ENCODE measurements at places on chromosomes 7 and 10. TPM values are rescaled to one million over a fixed set of nuclear protein-coding genes. Genes with fewer than 3 reads are reported as not detected.

GRCh38 chr7:114708646-114709045 lies 213.2 kb upstream of the MDFIC start:
- DNase-seq: peak; percentile 19

DNA sequence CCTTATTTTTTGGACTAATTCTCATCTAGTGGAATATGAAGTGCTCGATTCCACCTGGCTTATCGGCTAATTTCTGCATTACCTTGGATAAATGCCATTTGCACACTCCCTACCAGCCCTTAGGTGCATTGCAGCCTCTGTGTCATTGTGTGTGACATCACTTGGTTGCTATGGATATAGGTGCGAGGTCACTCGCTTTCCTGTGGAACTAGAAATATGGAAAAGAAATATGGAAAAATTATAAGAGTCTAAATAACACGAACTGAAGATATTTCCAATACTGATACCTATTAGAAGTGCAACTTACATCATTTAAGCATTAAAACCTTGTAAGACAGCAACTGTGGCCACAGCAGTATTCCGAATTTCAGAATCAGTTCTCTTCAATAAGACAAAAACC lies 2.0 kb downstream of the YWHAG start:
- DNase-seq: peak; percentile 62

DNA sequence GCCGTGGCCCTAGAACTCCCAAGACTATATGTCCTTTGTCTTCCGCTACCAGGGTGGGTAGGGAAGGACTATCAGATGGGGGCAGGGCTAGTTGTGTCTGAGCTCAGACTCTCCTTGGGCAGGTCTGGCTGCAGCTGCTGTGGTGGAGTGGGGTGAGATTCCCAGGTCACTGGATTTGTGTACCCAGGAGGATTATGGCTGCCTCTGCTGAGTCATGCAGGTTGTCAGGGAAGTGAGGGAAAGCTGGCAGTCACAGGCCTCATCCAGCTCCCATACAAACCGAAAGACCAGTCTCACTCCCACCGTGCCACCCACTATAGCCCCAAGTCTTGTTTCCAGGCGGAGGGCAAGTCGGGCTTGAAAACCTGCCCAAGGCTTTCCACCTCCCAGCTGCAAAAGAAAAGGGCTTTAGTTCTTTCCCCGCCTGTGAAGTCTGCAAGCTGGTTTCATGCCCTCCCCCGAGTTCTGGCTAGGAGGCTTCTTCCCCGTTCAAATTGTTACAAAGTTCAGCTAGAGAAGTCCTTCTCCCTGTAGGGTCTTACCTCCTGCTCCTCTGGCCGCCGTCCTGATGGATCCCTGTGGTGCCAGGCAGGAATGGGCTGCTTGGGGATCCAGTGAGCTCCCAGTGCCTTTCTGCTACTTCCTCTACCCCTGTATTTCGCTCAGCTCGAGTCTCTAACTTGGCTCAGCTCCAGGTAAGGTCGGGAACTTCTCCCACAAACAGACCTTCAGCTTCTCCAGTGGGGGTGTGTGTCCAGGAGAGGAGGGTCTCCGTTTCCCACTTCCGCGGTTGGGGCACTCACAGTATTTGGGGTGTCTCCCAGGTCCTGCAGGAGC lies 106.8 kb upstream of the FGL2 start:
- DNase-seq: no peak

DNA sequence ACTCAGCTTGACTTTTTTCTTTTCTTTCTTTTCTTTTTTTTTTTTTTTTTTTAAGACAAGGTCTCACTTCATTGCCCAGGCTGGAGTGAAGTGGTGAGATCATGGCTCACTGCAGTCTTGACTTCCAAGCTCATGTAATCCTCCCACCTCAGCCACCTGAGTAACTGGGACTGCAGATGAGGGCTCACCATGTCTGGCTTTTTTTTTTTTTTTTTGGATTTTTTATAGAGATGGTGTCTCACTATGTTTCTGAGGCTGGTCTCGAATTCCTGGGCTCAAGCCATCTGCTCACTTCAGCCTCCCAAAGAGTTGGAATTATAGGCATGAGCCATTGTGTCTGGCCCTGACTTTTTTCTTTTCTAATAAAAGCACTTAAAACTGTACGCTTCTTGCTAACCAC lies 358.2 kb upstream of the IGFBP3 start:
- DNase-seq: no peak

DNA sequence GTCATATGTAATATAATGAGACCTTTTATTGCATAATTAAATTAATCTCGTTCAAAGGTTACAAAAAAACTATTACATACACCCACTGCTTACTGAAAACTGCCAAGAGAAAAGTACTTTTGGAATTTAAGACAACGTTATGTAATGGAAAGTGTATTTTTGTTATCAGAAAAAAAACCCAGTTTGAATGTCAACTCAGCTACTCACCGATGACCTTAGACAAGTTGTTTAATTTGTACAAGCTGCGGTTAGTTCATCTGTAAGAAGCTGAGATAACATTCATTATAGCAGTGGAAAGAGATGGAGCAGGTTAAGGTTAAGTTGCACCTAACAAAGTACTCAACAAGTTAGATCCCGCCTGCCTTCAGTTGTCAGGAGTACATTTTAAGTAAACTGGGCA lies 1.1 kb downstream of the PSMA2 start:
- DNase-seq: no peak

GRCh38 chr10:129294944-129295343 lies 172.1 kb upstream of the MGMT start:
- no peak for DNase-seq

DNA sequence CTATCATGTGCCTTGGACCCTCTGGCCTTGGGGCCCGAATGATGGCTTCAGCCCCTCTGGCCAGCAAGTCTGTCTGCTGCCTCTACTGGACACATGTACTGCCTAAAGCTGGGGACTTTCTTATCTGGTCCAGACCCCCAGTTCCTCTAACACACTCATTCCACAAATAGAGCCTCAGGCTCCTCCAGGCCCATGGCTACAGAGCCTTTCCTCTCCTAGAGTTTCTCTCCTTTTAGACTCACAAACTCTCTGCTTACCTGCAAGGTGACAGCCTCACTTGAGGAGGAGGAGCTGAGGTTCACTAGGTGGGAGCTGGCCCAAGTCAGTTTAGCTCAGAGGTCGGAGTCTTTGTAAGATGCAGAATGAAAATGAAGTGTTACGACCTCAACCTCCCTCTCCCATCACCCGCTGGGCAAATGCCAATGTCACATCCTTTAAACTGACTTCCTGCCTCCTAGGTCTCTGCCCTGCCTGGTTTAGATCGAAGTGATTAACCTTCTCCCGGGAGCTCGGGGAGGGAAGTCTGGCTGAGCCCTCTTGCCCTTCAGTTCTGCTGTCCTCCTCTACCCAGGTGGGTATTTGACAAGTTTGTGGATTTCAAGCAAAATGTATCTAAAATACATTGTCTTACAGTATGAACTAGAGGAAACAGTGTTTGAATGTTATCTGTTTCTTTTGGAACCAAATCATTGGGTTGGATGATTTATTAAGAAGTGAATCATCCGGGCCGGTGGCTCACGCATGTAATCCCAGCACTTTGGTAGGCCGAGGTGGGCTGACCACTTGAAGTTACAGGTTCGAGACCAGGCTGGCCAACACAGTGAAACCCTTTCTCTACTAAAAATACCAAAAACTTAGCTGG lies 71.9 kb upstream of the TNS3 start:
- DNase-seq: peak; percentile 89

TDRD1 gene
- total RNA-seq: 0.02 TPM

DNA sequence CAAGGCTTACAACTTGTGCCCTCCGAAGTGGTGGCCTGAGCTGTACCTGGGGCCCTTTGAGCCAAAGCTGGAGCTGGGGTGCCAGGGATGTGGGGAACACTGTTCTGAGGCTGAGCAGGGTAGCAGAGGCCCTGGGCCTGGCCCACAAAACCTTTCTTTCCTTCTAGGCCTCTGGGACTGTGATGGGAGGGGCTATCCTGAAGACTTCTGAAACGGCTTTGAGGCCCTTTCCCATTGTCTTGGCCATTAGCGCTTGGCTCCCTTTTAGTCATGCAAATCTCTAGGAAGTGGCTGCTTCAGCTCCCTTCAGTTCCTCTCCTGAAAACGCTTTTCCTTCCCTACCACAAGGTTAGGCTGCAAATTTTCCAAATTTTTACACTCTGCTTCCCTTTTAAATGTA lies 16.8 kb upstream of the CRYGN start:
- no peak for DNase-seq

DNA sequence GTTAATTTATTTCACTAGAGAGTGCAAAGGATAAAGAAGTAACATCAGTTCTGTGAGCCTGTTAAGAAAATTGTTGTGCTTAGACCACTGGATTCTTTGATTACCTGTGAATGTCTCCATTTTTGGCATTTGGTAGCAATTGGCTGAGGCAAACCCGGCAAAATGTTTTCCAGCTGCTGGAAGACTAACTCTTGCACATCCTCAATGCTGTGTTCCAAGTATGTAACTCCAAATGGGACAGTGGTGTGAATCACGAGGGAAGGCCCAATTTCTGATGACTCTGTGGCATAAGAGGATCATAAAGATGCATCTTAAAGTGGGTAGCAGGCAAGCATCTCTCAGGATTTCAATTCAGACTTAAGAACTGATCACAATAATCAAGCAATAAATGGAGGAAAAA lies 268.8 kb downstream of the RNLS start:
- no peak for DNase-seq

Measured in A172 (cell line).